Progenitor cell of endocrine pancreas (in vitro differentiated cells): ENCODE measurements at places on chromosomes 6 and 20.

DNA sequence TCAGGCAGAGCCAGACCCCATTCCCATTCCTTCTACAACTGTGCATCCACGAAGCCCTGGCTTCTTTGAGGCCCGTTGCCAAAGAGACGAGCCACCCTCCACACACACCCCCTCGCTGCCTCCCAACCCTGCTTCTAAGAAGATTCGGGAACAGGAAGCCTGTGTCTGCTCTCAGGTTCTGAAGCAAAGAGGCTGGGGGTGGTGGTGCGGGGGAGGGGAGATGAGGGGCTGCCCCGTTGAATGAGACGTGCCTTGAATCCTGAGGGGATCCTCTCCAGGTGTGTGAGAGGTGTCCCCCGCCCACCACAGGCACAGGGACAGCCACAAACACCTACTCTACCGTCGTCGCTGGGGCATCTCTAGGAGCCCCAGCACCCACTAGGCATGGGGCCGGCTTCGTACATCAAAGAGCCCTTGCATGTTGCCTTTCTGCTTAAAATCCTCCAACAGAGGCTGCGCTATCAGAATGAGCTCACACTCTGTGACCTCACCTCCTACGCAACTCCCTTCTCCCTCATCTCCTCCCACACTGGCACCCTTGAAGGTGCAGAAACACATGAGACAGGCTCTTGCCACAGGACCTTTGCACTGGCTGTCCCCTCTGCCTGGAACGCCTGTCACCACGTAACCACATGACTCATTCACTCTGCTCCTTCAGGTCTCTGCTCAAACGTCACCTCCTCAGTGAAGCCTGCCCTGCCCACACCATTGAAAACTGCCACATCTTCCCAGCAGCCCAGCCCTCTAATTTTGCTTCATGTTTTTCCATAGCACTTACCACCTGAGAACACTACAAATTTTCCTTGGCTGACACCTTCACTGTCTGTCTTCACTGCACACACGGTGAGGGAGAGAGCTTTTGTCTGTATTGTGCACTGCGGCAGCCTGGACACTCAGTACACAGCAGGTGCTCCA lies 58.5 kb downstream of the PREX1 start:
- DNase-seq, result no peak

DNA sequence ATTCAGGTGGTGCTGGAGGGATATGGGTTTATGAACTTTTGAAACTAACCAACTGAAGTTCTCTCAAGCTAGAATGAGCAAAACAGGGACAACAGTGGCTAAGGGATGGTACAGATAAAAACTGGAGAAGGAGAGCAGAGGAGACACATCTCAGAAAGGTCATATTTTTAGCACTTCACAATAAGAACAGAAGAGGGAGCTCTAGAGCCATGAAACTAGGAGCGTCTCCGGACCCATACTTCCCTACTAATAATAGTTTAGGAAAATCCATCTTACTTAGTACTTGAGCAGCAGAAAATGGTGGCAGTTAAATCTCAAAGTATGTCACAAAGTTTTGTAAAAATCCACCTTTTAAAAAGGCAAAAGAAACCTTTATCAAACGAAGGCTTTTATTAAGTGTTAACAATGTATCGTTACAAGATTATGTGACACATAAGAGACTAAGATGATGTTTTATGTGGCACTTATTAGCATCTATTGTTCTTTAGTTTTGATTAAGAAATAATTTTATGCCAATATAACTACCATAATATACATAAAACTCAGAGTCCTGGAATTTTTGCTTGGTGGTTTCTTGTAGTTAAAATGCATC lies 278.6 kb downstream of the TBC1D32 start:
- no peak for DNase-seq

DNA sequence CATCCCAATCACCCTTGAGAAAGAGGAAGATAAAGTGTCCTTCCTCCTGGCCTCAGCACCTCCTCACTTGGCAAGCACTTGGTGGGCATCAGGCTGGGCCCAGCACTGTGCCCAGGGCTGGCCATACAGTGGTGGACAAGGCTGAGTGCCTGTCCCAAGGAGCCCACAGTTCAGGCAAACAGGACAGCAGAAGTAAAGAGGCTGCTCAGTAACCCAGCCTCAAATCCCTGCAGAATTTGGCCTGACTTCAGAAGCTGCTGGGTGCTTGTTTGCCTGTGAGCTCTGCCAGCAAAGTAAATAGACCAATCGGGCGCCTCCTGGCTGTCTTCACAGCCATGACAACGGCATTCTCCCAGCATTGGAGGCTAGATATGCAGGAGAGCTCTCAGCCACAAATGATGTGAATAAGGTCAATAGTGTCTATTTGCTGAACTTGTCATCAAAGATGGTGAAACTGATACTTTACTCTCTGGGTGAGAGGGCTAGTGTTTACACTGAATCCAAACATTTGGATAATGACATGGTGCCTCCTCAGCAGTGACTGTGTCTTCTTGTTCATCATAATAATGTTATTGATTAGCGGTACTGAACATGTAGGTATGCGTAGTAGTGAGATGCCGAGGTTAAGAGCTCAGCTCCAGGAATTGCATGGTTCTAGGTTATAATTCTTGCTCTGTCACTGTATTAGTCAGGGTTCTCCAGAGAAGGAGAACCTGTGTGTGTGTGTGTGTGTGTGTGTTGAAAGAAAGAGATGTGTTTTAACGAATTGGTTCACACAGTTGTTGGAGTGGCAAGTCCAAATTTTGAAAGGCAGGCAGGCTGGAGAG lies 36.9 kb upstream of the FANCE start:
- DNase-seq, result no peak

DNA sequence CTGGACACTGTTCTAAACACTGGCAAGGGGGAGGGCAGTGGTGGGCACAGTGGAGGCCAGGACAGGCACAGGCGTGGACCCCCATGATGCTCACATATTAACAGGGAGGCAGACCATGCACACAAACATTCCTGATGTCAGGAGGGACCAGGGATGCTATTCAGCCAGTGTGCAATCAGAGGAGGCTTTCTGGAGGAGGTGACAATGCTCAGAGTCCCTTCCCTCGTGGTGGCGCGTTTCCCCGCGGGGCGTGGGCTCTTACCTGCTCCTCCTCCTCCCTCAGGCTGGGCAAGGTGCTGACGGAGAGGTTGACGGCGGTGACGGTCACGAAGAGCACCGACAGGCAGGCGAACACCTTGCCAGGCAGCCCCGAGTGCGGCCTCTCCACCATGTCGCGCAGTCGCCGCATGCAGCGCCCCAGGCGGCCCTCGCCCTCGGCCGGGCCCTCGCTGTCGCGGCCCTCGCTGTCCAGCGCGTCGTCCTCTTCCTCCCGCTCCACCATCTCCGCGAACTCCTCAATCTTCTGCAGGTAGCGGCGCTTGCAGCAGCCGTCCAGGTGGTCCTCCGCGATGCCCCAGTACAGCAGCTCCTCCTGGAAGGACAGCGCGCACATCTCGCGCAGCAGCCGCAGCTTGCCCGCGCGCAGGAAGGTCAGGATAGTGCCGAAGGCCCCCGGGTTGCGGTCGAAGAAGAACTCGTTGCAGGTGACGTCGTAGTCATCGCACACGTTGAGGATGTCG lies 13.4 kb downstream of the KCNG1 start:
- DNase-seq, result no peak
